ENCODE measurements at places on chromosomes 7 and 10.
A peak's percentile ranks its signal among the peaks of the same experiment; 100 is the strongest.

- DNase-seq, result no peak
Measured at GRCh38 chr10:108203905-108204527, 1039.5 kb upstream of the SORCS1 start.

- no peak for DNase-seq
Measured at GRCh38 chr10:133229265-133230043, 563 bp upstream of the UTF1 start.

- DNase-seq, result peak; percentile 74
Measured at GRCh38 chr10:61112771-61113170, 168.8 kb upstream of the RHOBTB1 start.

DNA sequence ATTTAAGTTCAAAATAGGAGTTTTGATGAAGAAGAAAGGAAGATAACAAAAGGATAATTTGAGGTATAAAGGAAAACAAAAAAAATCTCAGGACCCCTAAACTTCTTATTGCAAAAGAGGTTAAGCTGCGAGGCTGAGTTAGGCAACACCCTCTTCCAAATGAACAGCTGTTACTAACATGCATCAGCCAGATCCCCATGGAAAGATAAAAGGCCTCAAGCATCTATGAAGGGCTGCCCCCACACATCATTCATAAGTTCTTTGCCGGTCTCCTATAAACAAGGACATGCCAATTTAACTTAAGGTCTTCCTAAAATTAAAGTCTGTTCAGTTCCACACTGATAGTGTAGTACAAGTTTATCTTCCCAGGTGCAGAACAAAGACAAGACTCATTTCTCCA, 75.8 kb upstream of the IMMP2L start:
- peak; percentile 71 for DNase-seq

GRCh38 chr7:101538596-101539459, 90.3 kb downstream of the MYL10 start:
- DNase-seq, result peak; percentile 69

GRCh38 chr10:128268015-128268722, 141.9 kb upstream of the MKI67 start:
- peak; percentile 61 for DNase-seq

DNA sequence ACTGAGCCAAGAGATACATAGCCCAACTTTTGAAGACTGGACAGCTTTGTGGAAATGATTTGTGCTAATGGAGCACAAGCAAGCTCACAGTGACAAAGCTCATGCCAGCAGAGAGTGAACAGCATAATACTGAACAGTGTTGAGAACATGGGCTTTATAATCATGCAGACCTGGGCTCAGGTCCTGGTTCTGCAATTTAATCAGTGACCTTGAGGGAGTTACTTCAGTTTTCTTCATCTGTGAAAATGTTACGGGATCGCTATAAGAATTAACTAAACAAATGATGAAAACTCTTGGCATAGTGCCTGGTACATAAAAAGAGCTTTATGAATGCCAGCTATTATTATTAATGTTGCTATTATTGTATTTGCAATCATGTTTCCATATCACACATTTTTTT, 690.5 kb upstream of the LRRN3 start:
- DNase-seq, result no peak

- DNase-seq, result no peak
Measured at GRCh38 chr10:48501226-48501625, 103.6 kb downstream of the ARHGAP22 start.

DNA sequence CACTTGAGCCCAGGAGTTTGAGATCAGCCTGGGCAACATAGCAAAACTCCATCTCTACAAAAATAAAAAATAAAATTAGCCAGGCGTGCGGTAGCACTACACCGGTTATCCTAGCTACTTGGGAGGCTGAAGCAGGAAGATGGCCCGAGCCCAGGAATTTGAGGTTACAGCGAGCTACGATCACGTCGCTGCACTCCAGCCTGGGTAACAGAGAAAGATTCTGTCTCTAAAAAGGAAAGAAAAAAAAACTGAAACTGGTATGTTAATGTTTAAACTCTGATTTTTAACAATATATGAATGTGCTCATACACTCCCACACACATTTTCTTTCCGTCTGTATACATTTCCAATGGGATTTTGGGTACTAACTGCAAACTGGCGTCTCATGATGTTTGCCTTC, 140.6 kb upstream of the KMT2E start:
- DNase-seq, result no peak

DNA sequence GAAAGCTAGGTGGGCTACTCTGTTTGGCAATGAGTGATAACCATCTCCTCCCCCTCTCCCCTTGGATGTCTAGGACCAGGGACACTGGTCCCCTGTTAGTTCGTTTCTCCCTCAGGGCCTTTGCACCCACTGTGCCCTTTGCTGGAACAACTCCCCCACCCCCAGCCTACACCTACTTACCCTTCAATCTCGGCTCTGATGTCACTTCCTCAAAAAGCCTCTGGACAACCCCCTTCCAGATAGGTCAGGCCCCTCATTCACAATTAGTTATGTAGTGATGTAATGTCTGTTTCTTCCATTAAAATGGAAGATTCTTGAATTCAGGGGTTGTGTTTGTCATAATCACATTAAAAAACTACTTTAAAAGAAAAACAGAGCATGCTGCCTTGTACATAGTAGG, 152.9 kb downstream of the SNX10 start:
- DNase-seq, result no peak

DNA sequence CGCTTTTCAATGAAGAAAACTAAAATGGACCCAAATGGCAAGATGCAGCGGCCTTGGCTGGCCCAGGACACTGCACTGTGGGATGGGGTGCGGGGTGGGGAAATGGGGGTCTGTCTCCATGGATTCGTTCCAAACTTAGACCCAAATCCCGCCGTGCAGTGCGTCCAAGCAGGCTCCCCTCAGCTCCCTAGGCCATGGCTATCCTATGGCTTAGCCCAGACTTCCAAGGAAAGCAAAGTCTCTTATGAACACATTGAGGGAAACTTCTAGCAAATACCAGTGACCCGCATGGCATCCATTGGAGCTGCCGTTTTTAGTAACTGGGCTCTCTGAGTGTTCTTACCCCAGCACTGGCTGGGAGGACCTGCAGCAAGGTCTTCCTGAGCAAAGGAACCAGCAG, 122.5 kb downstream of the EBF3 start:
- DNase-seq, result no peak

GRCh38 chr10:128859738-128860386, 607.2 kb upstream of the MGMT start:
- DNase-seq, result no peak

DNA sequence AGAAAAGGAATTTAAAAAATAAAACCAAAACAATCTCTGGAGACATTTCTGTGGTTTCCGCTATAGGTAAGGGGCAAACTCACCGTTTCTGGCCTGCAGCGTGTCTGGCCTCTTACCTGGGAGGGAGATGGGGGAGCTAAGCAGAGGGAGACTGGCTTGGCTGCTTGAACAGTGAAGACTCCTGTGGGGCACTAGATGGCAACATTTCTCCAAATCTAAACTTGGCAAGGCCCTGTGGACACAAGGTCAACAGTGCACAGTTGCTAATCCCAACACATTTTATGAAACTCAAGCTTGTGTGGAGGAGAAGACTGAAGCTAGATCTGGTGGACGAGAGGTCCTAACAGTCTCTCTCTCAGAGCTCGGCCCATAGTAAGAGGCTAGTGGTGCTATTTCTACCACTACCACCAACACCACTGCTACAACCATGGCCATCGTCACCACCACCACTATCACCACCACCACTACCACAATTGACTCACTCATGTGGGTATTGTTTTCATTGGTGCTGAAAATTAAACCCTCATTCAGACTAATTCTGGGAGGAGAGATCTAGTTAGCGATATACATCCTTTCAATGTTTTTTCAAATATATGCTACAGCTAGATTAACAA, 28.4 kb upstream of the CDHR3 start:
- peak; percentile 37 for DNase-seq

DNA sequence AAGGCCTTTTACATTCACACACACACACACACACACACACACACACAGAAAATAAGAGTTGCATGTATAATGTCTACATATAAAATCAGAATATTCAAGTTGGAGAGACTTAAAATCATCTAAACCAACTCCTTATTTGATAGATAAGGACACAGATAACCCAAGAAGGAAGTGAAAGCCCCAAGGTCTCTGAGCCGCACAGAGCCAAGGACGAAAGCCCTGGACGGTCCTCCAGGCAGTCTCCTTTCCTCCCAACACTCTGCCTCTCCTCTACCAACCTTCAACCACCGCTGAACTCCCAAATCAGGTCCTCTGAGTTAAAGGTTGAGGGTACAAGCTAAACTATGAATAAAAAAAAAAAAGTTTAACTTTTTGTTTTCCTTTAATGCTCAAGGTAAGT, 28.2 kb downstream of the UBE2H start:
- DNase-seq, result no peak

- DNase-seq, result no peak
Measured at GRCh38 chr7:133590795-133591194, 337.9 kb downstream of the EXOC4 start.

DNA sequence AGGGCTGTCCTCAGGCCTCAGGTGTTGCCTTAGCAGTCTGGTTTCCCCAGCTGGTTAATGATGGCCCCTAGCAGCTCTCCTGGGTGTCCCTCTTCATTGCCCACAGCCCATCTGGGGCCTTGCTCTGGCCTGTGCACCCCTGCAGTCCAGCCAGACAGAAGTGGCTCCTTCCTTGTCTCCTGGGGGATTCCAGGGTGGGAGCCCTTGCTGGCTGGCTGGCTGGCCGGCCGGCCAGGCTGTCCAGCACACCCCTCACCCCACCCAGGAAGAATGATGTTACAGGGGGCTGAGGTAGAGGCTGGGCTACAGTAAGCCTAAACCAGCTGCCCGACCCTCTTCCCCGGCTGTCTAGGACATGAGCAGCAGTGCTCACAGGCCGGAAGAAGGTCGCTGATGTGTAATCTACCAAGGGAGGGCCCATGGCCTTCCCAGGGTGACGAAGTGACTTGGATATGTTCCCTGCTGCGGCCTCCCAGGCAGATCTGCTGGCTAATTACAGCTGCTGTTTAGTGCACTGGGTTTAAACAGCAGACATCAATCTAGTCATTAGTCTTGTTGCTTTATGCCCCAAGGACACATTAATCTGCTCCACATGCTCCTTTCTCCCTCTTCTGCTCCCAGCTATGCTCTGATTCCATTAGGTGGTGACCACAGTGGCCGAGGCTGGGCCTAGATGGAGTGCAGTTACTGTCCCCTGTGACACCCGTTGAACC, 53.8 kb upstream of the LRRC4 start:
- no peak for DNase-seq

- no peak for DNase-seq
Measured at GRCh38 chr7:140674356-140674800, 1.6 kb downstream of the ADCK2 start.

GRCh38 chr7:49483142-49483541, 290.3 kb upstream of the VWC2 start:
- no peak for DNase-seq

- DNase-seq, result no peak
Measured at GRCh38 chr10:121121462-121121861, 270.3 kb downstream of the WDR11 start.

GRCh38 chr7:138226001-138226476, 149.8 kb downstream of the AKR1D1 start:
- DNase-seq, result peak; percentile 90

DNA sequence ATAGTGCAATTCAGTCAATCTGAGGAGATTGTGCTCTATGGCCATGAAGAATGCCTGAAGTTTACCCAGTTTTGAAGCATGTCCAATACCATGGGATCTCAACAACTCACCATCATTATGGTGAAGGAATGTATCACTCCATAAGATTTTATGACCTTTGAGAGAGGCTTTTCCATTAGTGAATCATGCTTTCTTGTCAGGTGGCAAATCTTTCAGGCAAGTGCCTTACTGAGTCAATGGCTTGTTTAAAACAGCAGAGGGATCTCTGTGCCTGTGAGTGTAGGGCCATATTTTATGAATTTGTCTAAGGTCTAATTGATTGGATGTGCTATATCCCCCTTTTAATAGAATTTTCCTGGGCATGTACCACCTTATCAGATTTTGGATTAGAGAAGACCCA, 131.5 kb downstream of the CCDC7 start:
- no peak for DNase-seq

DNA sequence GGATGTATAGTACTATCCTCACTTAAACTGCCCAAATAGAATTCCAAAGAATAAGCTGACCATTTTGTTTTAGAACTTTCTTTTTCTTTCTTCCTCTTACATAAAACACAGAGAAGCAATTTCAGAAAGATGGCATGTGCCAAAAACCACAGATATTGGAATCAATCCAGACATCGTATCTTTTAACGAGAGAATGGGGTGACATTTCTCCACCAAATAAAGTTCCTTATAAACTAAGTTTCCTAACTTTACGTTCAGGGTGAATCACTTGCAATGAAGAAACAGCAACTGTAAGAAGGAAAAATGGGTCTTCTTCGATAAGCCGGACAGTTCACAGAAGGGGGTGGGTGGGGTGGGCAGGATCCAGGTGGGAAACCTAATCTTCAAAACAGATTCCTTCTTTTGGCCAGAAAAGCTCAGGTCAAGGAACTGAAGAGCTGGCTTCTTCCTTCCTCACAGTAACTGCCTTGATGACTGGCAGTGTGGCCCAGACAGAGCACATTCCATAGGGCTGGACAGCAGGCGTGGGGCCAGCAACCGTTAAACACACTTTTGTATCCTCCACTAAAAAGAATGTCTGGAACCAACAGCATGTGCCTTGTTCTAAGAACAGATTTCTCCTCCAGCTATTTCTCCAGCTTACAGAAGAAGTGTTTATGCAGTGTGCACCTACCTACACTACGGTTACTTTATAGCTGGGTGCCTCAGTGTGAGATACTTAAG, 31.5 kb downstream of the CREB3L2 start:
- peak; percentile 87 for DNase-seq

DNA sequence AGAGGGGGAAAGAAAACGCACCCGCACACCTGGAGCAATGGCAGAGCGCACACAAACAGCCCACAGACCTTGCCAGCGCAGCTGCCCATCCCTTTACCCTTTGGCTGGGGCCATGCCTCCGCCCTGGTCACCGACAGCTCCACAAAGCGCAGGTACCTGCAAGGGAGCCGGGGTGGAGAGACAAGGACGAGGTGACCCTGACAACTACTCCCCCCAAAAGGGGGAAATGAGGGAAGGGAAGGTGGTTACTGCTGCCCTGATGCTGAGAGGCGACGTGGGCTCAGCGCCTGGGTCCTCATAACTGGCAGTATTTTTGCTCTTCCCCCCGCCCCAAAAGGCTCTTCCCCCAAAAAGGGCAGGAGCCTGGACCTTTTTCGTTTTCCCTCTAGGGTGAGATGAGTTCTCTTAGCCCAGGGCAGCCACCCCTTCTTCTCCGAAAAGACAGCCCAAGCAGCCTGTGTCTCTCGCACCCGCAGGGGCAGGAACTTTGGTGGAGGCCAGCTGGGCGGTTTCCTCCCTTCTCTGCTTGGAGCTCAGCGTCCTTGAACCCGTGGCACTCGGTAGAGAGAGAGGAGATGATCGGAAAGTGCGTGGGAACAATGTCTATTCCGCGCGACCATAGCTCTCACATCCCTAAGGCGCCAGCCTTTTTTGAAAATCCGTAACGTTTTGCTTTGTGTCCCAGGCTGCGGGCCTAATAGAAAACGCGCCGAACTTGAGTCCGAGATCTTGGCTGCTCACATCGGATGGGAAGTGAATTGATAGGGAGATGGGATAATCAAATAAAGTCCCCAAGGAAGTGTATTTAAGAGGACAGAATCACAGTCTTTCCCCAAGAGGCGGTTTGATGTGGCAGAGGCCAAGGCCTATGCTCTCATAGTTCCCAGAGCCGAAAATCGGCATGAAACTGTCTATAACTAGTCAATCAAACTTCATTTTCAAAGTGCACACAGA, 1.0 kb downstream of the NKX2-3 start:
- DNase-seq, result no peak
